ENCODE measurements at places on chromosomes 1 and 21.

DNA sequence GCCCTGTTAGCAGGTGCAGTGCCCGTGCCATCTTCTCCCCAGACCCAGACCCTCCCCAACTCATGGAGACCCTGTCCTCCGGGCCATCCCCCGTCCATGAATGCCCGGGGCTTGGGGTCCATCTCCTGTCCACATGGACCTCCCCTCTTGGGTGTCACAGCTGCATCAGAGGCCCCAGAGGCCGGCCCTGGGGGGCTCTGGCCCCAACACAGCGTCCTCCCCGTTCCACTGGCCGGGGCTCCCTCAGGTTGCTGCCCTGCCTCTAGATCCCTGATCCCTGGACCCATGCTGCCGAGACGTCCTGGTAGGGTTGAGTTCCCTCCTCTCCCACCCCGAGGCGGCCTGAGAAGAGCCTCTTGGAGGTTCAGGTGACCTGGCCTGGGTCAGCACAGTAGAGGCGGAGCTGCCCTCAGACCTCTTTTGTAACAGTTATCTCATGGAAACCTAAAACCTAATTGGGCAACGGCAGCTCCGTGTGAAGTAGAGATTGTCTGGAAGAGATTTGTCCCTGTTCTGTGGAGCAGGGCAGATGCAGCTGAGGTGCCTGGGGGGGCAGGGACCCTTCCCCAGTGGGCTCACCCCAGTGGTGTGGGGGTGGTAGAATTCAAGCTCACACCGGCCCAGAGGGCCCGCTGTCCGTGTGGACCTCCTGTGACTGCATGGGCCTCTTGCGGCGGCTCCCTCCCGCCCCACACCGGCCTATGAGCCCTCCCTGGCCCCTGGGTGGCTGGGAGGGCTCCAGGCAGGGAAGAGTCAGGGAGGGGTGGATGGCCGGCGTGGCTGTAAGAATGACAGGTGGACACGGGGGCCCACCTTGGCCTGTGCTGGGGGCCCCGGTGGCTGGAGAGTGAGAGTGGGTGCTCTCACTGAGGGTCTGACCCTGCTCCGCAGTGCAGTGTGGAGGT, 56.1 kb downstream of the SKI start:
- no peak for DNase-seq

DNA sequence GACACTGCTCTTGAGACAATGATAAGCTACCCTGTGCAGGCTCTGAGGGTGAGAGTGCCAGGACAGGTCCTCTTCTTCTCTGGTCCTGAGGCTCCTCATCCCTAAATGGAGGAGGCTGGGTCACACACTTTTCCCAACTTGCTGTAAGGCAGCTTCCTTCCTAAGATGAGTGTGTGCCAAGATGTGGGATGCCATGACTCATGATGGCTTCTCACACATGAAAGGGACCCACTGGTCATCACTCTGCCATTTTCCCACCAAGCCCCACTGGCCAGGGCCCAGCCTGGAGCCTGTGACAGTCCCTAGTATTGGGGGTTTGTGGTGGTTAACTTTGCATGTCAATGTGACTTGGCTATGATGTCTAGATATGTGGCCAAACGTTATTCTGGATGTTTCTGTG, 54.4 kb downstream of the CNIH3 start:
- DNase-seq, result no peak

- DNase-seq, result no peak
Measured at GRCh38 chr21:14763695-14764064, 217.6 kb upstream of the SAMSN1 start.

DNA sequence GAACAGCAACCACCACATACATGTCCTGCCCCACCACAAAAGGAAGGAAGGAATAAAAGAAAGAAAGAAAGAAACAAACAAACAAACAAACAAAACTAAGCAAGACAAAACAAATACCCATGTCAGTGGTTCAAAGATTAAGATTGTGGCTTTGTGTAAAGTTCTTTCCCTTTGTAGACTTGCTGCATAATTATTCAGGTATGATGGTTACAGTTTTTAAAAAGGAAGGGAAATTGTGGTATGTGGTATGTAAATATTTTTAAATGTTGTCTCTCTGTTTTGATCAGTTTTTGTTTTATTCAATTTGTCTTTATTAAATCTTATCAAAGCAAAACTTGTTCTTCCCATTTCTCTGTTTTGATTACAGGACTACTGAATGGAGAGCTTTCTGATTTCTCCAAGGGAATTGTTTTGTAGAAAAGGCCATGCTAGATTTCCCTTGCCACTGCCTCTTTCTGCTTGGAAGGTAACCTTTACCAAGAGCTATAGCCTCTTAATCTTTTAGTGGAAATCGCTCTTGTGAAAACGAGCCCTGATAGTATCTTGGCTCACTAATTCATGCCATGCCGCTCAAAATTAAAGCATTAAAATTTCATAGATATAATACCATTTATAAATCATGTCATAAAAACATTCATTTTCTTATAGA, 290.3 kb upstream of the ST6GALNAC5 start:
- DNase-seq, result no peak

DNA sequence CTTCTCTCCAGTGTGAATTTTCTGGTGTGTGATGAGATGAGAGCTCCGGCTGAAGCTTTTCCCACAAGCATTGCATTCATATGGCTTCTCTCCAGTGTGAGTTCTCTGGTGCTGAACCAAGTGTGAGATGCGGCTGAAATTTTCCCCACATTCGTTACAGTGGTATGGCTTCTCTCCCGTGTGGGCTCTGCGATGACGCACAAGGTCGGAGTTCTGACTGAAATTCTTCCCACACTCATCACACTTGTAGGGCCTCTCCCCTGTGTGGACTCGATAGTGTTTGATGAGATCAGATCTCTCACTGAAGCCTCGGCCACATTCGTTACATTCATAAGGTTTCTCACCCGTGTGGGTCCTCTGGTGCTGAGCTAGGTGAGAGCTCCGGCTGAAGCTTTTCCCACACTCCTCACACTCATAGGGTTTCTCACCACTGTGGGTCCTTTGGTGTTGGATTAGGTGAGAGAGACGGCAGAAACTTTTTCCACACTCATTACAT, 7.4 kb downstream of the ZNF436 start:
- no peak for DNase-seq

GRCh38 chr1:237353918-237354317, 311.9 kb downstream of the RYR2 start:
- DNase-seq, result no peak

Data from right renal cortex interstitium (tissue), 3 donors.